ENCODE measurements at places on chromosomes 7 and 10.

DNA sequence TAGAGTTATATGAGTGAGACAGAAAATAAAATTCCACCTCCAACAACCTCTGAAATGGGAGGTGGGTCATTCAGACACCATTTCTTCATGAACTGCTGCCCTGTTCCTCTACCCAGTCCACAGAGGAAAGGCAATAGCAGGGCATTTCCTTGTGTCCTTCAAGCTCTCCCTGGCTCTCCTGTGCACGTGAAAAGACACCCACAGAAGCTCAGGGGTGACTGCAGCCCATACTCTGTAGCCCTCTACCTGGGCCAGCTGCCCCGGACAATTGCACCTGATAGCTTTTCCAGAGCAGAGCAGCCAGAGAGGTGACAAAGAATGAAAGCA is 10.0 kb downstream of the ST8SIA6 start:
- DNase-seq: no peak

DNA sequence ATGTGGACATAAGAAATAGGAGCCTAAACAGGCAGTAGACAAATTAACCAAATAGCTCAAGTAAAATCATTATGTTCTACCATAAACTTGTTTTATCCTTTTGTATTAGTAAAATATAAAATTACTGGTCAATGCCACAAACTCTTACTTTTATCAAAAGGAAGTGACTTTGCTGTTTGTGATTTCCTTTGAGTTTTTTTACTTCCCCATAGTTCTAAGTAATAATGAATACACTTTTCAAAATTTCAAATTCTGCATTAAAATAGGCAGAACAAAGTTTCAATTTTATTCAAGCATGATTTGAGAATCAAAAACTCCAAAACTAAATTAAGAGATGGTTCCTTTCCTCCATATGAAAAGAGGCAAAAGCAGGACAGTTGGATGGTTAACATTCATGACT is 139.7 kb upstream of the ABCB5 start:
- no peak for DNase-seq

- no peak for DNase-seq
Observed at GRCh38 chr10:47361293-47361692, 13.1 kb downstream of the RBP3 start.

GRCh38 chr10:91787258-91787657 is 11.0 kb upstream of the TNKS2 start:
- DNase-seq: no peak

All from GM04503 (cell line).